ENCODE measurements at places on chromosomes 11 and 22.

- no peak for DNase-seq
These were observed 44.3 kb downstream of the SCGB1A1 start for GRCh38 chr11:62463121-62463542.

- no peak for DNase-seq
These were observed 12.0 kb upstream of the PVALB start for GRCh38 chr22:36828815-36829214.

GRCh38 chr11:99571094-99571493 lies 550.3 kb downstream of the CNTN5 start:
- DNase-seq: no peak

DNA sequence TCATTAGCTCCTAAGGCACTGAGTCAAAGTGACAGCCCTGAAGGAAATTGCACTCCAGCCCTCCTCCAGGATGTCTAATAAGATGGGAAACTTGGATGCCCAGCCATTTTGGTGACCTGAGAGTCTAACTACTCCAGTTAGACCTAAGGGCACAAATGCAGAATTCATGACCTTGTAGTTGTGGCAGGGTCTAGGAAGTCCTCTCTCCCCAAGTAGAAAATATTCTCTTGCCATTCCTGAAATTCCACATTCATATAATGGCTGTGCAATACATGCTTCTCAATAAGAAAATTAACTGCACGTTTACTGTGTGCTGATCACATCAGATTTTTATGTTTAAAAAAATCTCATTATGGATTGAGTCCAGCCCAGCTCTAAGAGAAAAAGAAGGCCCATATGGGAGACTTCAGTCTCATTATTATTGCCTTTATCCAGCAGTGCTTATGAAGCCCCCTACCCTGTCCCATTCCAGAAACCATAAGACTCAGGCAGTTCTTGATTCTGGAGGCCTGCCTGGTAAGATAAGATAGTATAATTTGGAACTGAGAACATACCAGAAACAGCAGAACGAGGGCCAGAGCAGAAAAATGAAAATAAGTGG lies 133.7 kb upstream of the LDLRAD3 start:
- DNase-seq: no peak

- DNase-seq: no peak
These were observed 5.1 kb upstream of the ARL2 start for GRCh38 chr11:65008873-65009272.

DNA sequence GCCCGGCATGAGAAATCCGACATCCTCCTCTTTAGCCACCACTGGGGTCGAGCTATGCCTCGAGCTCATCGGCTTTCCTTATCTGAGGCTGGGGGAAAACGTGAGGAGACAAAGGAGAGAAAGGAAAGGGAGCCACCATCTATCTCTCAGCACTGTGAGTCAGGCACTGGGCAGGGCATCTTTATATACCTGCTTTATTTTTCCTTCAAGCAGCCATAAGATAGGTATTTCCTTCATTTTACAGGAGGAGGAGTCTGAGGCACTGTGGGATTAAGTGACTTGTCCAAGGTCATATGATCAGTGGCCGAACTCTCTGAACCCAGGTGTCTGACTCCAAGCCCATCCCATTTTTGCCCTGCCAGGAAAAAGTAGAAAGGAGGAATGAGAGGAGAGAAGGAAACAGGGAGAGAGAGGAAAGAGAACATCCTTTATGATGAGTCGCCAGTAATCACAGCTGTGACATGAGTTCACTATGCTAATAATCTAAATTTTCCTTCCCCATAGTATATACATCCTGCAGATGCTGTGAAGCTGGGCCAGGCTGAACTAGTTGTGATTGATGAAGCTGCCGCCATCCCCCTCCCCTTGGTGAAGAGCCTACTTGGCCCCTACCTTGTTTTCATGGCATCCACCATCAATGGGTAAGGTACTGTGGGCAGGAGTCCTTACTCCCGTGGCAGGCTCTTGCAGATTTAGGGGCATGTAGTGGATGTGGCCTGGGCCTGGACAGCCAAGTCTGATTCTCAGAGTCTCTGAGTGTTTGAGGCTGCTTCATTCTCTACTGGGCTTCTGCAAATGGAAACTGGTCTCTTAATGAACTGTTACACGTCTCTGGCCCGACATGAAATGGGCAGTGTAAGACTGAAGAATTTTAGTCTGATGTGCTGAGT lies 21.8 kb downstream of the NAT10 start:
- no peak for DNase-seq

GRCh38 chr22:17803609-17804270 lies 29.5 kb upstream of the BID start:
- DNase-seq: no peak

- no peak for DNase-seq
These were observed 12.1 kb downstream of the CHST1 start for GRCh38 chr11:45653277-45653676.

- DNase-seq: no peak
These were observed 39.1 kb downstream of the C11orf58 start for GRCh38 chr11:16777613-16777975.

GRCh38 chr22:46108564-46109473 lies 41.5 kb upstream of the PPARA start:
- DNase-seq: no peak

- peak; percentile 92 for DNase-seq
These were observed 579 bp downstream of the TANGO2 start for GRCh38 chr22:20021196-20022181.

GRCh38 chr11:67260406-67260805 lies 5.9 kb upstream of the GRK2 start:
- no peak for DNase-seq

DNA sequence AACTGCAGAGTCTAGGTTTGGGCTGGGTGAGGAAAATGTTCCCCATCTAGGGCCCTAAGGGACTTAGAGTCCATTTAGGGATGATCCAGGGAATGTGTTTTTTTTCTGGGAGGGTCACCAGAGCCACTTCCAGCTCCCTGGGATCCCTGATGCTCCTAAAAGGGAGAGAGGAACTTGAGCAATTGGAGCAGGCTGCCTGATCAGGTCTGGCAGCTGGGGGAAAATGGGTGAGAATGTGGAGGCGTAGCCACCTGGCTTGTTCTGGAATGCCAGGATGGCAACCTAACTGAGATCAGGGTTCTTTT lies 1.2 kb downstream of the PGAP2 start:
- peak; percentile 47 for DNase-seq

GRCh38 chr22:23621082-23621780 lies 10.9 kb downstream of the DRICH1 start:
- no peak for DNase-seq

- DNase-seq: no peak
These were observed 451.3 kb upstream of the B3GAT1 start for GRCh38 chr11:134863294-134863693.

DNA sequence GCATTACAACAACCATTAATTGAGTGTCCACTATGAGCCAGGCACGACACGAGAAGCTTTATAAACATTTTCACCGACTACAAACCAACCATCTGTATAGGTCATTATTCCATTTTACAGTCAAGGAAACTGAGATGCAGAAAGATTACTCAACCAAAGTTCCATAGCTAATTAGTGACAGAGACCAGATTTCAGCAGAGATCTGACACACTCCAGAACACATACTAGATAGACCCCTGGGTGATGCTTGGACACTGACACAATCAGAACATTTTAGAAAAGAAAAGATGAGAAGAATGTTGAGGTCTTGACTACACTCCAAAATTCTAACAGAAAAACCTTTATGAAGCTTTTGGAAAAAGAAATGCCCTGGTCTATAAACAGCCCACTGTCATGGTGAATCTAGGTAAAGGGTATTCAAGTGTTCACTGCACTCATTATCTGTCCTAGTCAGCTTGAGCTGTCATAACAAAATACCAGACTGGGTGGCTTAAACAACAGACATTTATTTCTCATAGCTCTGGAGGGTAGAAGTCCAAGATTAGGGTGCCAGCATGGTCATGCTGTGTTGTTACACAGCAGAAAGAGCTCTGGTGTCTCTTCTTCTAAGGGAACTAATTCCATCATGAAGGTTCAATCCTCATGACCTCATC lies 89.0 kb downstream of the RELT start:
- no peak for DNase-seq

- DNase-seq: no peak
These were observed 27.6 kb downstream of the RBMXL2 start for GRCh38 chr11:7116370-7116769.

All from Ammon's horn (tissue), 1 donor.